ENCODE measurements at places on chromosomes 1 and 21. TPM values are rescaled to one million over a fixed set of nuclear protein-coding genes. Genes with fewer than 3 reads are reported as not detected.

RPE65 gene
- total RNA-seq, result not detected

PSMB4 gene
- 344 TPM for total RNA-seq

LDLRAD1 gene
- not detected for total RNA-seq

C1orf167 gene
- total RNA-seq, result not detected

CFHR4 gene
- not detected for total RNA-seq

TRIM46 gene
- total RNA-seq, result 6.1 TPM

HSD3B1 gene
- not detected for total RNA-seq

MNDA gene
- not detected for total RNA-seq

DNA sequence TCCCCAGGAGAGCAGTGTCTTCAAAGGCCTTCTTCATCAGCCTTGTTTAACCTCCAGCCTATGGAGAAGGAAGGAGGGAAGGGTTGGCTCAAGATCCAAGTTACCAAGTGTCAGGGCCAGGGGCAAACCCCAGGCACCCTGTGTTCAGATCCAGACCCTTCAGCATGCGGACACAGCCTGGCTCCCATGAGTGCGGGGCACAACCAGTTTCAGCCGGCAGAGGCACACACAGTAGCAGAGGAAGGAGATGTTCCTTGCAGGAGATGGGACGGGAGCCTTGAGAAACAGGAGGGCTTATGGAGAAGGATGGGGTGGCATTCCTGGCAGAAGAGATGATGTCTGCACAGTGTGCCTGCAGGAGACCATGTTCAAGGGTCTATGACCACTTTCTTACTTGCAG, 161.7 kb upstream of the EDN2 start:
- no peak for DNase-seq

GRCh38 chr1:77280962-77281361, 857 bp upstream of the AK5 start:
- DNase-seq, result no peak

- no peak for DNase-seq
Measured at GRCh38 chr21:28974531-28975227, 18.0 kb downstream of the LTN1 start.

GRCh38 chr1:26826261-26827105, at the start of gene ZDHHC18:
Gene ZDHHC18 (plus strand): TSS chr1:26826688. CDS start chr1:26826805, 117 bp downstream.
- peak; percentile 75 for DNase-seq

DNA sequence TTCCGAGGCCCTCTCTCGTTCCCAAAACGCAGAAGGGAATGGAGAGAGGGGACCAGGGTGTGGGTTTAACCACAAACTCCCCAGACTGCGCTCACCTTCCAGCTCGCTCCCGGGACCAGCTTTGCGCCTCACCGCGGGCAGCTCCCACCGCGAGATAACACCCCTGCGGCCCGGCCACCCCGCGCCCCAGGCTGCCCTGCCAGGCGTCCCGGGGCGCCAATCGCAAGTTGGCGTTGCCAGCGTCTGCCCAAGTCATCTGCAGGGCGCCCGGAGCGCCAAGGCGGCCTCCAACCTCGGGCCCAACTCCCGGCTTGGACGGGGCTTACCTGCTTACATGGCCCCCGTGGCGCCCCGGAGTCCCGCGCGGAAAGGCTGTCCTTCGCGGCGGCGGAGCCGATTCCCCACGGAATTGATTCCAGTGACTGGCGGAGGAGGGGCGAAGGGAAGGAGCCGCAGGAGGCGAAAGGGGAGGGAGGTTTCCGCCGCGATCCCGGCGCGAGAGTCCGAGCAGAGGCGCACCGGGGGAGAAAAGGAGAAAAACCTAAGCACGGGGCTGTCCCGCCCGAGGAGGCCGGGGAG, 456 bp downstream of the PTPN14 start:
- DNase-seq, result no peak

- DNase-seq, result no peak
Measured at GRCh38 chr21:9767592-9768375, 753.6 kb upstream of the TPTE start.

GRCh38 chr1:236733653-236734052, 47.4 kb downstream of the ACTN2 start:
- DNase-seq, result no peak

DNA sequence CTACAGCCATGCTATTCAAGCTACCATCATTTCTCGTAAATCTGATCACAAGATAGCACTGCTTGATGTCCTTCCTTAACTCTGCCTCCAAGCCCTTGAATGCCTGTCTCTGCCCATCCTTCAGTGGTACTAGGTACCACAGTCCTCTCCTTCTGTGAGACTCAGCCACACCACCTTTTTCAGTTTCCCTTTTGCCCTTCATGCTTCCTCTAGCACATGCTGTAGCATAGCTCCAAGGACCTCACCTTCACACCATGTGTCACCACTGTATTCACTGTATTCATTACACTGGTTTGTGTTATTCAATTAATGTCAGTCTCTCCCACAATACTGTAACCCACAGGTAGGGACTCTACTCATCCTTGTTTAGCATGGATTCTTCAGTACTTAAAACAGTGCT, 8.0 kb upstream of the TP53BP2 start:
- no peak for DNase-seq

- DNase-seq, result no peak
Measured at GRCh38 chr1:170145061-170145460, 698 bp upstream of the NTMT2 start.

- DNase-seq, result no peak
Measured at GRCh38 chr1:89901957-89902669, 81.3 kb downstream of the LRRC8D start.

DNA sequence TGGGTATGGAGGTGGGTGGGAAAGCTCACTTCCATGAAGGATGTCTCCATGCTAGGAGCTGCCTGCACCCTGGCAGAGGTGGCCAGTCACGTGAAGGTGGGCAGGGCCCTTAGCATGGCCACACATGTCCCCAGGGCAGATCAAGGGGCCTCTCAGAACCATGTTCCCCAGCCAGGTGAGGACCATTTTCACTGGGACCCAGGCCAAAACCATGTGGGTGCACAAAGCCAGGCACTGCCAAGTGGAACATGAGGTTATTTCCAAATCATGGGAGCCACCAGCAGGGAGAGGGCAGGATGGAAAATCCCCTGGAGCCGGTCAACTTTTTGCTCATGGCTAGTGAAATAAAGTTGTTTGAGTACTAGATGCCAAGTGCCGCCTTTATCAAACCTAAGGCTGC, 9.7 kb downstream of the ZNF692 start:
- no peak for DNase-seq

GRCh38 chr1:41314376-41315145, 46.7 kb upstream of the FOXO6 start:
- DNase-seq, result no peak

- no peak for DNase-seq
Measured at GRCh38 chr1:72936942-72937341, 654.6 kb upstream of the NEGR1 start.

DNA sequence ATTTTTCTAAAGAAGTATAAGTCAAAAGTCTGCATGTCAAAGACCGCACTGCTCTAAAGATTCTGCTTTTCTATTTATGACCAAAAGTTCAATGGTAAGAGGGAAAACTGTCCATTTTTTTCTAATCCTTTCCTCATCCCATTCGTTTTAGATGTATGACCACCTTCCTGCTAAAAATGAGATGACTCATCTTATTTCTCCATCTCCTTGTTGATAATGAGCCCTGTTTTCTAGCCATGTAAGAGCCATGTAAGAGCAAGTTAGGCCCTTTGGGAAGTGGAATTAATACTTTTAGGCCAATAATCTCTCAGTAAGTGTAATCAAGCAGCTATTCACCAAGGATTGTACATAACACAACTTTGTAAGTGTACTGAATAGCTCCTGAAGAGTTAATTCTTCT, 475.6 kb upstream of the B3GALT2 start:
- no peak for DNase-seq

GRCh38 chr1:38803647-38804046, 55.9 kb downstream of the RRAGC start:
- no peak for DNase-seq

DNA sequence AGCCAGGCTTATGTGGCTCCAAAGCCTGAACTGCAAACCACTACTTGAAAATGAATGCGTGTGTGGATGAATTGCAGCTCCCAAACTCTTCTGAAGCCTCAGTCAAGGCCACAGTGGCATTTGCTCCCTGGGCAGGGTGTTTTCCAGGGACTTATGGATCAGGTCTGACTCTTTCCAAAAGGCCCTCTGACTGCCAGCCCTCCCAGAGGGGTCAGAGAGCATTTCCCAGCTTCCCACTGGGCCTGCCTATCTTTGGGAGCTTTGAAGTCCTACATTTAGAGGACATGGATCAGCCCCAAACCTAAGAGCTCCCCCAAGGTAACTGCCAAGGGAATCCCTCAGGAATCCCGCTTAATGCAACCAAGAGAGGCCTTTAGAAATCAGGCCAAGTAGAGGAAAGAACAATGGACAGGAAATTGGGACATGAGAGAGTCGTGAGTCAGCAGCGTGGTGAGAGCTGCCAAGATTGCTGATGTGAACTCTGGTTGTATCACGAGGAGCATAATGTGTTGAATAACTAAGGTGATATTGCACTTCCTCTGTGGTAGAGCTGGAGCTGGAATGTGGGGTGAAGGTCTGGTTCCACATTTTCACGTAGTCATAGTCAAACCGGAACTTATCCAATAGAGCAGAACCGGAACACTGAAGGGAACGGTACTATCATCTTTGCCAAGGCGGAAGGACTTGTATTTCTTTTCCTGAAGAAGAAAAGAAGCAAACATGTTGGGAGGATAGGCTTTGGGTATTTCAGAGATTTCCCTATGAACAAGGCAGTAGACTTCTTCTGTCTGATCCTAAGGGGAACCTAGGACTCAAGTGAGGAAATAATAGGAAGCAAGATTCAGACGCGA, 99.4 kb upstream of the JUN start:
- DNase-seq, result no peak

DNA sequence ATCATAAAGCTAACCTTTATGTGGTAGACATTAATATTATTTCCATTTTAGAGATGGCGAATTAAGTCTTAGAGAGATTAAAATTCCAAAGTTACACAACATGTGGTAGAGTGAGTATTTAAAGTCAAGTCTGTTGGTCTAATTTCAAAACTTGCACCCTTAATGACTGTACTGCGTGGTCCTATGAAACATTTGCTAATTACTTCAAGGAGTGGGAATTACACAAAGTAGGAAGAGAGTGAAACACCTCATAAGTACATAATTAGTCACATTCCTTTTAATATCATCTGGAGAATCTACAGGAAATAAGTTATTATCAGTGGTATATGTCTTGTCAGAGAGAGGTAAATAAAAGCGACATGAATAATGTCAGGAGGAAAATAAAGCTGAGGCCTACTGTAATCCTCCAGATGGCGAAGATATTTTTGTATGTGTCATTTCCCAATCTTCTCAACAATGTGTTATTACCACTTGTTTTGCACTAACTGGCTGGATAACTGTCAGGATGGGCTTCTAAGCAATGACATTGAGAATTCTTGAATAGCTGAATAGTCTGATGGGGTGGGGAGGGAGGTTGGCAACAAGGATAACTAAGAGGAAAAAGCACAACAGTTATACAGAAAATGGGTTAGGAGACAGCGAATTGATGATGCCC, 95.5 kb downstream of the TNFSF18 start:
- no peak for DNase-seq

DNA sequence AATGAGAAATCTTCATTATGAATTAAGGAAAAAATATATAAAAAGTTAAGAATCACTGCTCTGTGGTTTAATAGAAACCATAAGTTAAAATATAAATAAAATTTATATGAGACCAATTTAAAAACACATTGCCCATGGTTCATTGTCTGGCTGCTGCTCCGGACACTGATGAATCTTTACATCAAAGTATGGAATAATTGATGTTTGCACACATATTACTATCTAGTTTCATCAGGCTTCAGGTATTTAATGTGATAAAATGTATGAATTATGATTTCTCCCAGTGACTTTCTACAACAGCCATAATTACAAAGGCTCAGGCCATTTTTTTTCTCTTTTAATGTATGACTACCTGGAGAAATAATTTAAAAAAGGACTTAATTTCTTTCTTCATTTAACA, 599.1 kb upstream of the PRMT6 start:
- no peak for DNase-seq

- DNase-seq, result no peak
Measured at GRCh38 chr1:203130358-203130985, 2.9 kb downstream of the ADORA1 start.

DNA sequence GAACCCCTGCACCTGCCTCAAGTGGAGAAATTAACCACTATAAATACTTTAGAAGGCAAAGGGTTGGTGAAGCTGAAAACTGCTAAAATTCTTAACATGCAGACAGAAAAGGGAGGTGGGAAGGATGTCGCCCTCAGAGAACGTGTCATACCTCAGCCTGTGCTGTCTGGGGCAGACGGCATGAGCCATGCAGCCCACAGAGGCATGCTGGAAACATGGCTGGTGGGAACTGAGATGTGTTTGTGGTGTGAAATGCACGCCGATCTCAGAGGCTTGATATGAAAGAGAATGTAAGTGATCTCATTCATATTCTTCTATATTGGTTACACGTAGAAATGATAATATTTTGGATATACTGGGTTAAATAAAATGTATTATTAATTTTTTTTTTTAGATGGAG, 16.3 kb downstream of the AGPAT3 start:
- no peak for DNase-seq

DNA sequence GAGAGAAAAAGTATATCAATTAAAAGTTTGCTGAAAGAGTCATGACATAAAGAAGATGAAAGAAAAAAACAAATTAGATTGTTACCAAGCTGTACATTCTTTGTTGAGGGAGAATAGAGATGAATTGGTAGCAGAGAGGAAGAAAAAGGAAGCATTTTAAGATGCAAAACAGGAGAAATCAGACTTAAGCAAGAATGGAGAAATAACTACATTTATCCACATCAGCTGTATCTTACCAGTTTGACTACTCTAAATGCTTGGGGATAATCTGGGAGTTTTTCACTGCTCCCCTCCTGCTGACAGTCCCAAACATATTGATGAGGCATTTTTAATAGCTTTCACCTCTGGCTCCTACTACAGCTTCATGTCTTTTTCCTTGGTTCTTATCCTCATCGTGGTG, 16.8 kb upstream of the PTPRC start:
- DNase-seq, result no peak

- no peak for DNase-seq
Measured at GRCh38 chr1:119903443-119903835, 7.1 kb upstream of the ADAM30 start.

DNA sequence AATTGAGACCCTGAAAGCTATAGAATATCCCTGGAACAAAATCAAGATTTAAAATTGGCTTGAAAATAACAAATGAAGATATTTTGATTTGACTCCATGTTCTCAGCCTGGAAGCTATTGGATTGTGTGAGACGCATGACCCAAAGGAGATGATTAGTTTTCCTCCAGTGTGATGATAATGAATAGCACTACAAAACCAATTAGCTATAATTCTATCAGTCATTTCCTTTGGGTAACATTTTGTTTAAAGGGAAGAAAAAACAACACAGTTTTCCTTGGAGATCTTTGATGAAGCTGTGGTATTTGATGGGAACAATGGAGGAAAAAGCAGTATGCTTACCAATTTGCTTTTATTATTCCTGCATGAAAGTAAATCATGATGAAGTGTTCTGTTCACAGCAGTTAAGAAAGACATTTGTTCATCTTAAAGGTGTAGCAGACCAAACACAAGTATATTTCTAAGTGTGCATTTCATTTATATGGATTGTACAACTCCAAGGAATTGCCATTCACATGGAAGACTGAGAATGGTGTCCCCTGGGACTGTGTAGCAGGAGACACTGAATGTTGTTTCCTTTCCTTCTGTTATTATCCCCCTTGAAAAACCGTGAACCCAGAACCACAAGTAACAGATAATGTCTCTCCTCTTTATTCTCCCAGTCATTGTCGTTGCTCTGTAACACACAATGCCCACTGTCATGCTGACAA, 111.4 kb downstream of the CACHD1 start:
- no peak for DNase-seq

- DNase-seq, result no peak
Measured at GRCh38 chr1:159958719-159959380, 4.8 kb upstream of the SLAMF9 start.
